ENCODE measurements at places on chromosomes 6 and 20.
A peak's percentile ranks its signal among the peaks of the same experiment; 100 is the strongest.

GRCh38 chr20:20014659-20015058 is 2.5 kb upstream of the NAA20 start:
- DNase-seq: no peak

- DNase-seq: no peak
These were observed 762.4 kb upstream of the SLC35B3 start for GRCh38 chr6:9197726-9198125.

GRCh38 chr6:9332241-9332780 is 897.0 kb upstream of the SLC35B3 start:
- peak; percentile 4 for DNase-seq

- DNase-seq: no peak
These were observed 10.7 kb downstream of the ENPP5 start for GRCh38 chr6:46160102-46160501.

GRCh38 chr6:129284225-129284624 is 401.3 kb downstream of the LAMA2 start:
- no peak for DNase-seq

GRCh38 chr20:32823737-32824588 is 4.2 kb downstream of the MAPRE1 start:
- no peak for DNase-seq

DNA sequence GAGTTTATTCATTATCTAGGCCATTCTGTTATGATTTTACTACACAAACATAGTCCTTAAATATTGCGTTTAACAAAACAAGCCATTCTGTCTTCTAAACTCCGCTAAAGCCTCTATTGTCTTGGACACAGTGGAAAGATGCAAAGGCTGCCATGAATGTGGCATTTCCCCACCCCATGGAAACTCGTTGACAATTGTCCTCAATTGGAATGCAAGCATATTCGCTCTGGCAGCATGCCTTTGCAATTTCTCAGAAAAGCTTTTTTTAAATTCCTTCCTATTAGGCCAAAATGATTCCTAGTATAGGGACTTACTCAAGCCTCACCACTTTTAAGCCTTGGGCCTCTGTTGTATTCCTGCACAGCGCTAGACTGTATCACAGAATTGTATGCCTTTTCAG is 22.8 kb downstream of the OR2A4 start:
- no peak for DNase-seq

DNA sequence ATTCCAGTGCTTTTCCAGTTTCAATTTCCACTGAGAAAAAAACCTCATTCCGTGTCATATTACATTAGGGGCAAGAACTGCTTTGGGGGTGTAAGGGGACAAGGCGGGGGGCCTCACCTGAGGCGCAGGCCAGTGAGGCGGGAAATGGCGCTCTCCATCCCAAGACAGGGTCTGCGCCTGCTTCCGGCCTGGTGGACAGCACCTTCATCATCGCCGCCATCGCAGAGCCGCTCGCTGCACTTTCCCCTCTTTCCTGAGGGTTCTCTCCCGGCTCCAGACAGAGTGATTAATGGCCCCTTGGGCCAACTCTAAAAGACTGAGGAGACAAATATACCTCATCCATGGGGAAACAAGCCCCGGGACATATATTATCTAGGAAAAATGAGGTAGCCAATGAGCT is 270.0 kb upstream of the SOX4 start:
- no peak for DNase-seq

GRCh38 chr20:44157061-44157460 is 29.9 kb downstream of the JPH2 start:
- DNase-seq: no peak
